ENCODE measurements at places on chromosomes 16 and 17.

GRCh38 chr16:47143677-47144558 lies at the start of gene NETO2:
Gene NETO2, minus strand, starts transcription at chr16:47143945. Its CDS starts 333 bp downstream, at chr16:47143612.
- peak; percentile 38 for DNase-seq

GRCh38 chr17:60601447-60602384 lies 1.7 kb downstream of the PPM1D start:
- peak; percentile 75 for DNase-seq

DNA sequence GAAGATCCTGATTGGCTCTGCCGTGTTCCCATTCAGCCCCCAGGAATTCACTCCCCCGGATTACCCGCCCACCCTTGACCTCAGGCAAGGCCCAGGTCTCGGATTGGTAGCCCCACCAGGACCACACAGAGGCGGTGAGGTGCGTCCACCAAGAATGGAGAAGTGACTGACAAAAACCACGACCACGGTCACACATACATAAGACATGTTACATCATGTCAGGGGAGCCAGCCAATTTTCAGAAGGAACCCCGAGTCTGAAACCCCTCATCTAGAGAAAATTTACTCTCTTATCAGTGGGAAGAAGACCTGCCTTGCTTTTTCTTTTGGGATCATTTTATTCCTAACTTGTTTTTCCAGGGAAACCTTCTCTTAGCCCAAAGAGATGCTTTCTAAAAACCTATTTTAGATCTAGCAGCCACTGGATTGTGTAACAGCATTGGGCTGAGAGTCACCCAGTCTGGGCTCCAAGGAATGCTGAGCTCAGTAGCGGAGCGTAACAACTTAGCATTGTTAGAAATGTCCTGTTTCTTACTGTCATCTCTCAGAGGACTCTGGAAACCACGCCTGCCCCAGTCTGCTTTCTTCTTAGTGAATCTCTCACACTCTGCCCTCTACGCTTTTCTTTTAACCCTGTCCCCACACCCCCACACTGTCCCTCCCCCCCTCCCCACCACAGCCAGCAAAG lies 164.1 kb downstream of the CMIP start:
- DNase-seq, result peak; percentile 83

DNA sequence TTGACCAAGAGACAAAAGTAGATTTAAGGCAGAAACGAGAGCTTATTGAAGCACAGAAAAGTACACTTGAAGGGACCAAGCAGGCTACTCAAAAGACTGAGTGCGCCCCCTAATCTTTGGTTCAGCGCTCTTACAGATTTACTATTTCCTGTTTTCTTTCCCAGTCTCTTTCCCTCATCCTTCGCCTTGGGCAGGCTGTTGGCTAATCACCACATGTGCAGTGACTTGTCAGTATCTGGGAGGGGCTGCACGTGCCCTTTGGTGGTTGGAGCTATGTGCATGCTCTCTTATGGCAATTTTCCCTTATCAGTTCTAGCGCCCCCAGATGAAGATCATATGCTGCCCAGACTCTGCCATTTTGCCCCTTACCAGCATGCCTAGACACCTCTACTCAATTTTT lies 35.4 kb upstream of the SHISA6 start:
- no peak for DNase-seq

DNA sequence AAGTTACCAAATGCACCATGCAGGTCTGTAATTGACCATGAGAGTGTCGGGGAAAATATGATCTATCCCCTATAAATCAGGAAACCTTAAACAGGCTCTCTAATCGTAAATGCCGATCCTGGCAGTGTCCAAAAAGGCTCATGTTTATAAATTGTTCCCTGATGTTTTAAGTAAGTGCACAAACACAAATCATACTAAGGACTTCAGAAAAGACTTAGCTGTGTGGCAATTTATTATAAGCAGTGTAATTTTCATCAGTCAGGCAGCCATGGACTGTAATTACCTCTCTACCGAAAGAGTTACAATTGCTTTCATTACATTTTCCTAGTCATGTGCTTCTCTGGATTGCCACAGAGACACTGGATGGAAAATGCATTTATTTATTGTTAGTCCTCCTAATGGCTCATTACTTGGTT lies 73.4 kb upstream of the COX10 start:
- no peak for DNase-seq

DNA sequence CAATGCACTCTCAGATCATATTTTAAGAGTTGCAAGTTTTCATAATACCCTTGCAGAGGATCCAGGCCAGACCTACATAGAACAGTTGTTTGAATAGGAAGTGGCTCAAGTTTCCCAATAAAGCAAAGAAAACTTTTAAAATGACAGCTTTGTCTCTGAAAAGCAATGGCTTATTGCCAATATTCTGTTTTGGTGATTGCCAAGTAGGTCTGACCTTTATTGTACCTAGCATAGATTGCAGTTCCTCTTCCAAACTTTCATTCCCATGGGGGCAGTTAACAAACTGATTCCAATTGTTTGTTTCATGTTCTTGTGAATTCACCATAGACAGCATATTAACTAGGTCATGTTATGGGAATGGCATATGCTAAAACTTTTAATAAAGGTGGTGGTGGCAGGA lies 664.6 kb upstream of the CA10 start:
- no peak for DNase-seq

DNA sequence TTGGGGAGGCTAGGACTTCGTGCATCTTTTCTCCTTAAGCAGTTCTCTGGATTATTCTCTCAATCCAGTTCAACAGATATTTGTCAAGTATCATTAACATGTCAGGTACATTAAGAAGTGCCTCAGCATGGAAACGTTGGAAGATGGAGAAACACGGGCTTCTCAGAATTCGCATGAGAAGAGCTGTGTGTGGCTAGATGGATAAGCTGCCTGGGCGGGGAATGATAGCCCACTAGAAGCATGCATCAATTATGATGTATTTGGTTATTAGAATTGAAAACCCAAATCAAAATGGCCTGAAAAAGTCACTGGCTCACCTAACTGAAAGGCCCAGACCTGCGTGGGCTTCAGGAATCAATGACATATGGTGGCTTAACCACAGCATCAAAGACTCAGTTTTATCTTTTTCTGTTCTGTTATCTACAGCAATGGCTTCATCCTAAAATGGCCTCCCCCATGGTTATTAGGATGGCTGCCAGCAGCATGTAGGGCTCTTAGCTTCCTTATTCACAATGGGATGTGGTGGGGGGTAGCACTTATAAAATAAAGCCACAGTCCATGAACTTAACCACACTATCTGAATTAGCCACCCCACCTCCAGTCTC lies 43.9 kb downstream of the MMD start:
- no peak for DNase-seq

DNA sequence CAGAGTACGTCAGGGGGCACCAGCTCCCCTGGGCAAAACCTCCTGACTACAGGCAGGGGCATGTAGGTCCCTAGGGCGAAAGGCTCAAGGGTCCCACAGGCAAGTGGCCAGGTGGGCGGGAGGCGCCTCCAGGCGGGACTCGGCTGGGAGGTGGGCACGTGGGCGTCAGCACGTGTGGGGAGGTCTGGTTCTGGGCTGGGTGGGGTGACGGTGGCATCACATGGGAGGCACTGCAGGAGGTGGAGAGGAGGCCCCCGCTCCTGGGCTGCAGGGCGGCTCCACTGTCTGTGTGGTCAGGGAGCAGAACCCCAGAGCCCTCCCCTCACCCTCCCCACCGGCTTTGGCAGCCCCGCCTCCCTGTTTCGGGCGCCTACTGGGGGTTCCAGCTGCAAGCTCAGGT lies 52.7 kb downstream of the ACTG1 start:
- DNase-seq, result no peak

- no peak for DNase-seq
Observed at GRCh38 chr17:44610871-44611270, 45.4 kb upstream of the MEIOC start.

DNA sequence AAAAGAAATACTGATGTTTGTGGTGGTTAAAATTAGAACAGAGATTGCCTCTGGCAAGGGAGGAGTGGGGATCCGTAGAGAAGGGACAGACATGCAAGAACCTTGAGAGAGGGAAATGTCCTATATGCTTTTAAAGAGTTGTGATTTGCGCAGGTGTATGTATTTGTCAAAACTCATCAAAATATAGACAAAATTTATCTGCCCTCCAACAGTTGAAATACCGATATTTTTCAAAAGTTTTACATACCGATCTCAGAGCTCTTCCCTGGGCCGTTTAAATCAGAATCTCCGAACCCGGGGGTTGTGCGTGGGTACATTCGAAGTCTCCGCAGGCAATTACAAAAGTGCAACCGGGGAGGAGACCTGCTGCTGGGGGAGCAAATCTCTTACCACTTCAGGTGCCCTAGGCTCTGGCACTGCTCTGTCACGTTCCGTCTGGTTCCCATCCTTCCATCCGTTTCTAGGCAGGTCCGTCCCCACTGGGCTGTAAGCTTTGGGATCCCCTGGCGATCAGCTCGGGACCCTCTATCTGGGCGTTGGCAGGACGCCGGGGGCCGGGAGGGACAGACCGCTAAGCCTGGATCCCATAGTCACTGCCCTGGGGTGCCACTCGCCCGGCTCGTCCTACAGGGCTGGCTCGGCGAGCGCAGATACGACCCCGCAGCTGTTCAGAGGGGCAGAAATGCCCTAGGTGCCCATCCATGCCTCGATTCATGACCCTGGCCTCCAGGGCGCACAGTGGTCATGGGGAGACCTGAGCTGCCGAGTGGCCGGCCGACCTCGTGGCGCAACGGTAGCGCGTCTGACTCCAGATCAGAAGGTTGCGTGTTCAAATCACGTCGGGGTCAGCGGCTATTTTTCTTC lies 4.2 kb downstream of the BORCS6 start:
- peak; percentile 88 for DNase-seq

DNA sequence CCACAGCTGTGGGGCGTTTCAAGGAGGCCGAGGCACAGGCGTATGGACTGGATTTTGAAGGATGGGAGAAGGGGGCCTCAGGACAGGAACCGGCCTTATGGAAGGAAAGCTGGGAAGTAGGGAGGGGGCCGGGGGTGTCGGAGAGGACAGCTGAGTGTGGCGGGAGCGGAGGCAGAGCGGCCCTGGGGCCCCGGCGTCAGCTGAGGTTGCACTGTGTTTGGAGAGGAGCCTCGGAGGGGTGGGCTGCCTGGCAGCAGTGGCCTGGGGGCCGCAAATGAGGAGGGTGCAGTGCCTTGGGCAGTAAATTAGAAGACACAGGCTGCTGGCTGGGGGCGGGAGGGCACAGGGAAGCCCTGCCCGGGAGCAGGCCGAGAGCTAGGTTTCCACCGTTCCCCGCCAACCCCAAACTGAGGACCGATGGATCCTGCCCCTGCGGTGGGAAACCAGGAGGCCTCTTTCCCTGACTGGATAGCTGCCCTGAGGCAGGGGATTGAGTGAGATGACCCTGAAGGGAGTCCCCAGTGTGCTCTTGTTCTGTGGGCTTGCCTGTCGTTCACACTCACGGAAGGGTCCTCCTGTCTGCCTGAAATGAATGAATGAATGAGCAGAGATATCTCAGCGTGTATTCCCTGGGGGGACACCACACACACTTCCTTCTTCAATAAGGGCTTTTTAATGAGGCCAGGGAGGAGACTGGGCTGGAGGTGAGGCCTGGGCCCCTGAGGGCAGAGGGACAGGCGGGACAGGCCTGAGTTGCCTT lies 18.4 kb downstream of the FOXJ1 start:
- no peak for DNase-seq

DNA sequence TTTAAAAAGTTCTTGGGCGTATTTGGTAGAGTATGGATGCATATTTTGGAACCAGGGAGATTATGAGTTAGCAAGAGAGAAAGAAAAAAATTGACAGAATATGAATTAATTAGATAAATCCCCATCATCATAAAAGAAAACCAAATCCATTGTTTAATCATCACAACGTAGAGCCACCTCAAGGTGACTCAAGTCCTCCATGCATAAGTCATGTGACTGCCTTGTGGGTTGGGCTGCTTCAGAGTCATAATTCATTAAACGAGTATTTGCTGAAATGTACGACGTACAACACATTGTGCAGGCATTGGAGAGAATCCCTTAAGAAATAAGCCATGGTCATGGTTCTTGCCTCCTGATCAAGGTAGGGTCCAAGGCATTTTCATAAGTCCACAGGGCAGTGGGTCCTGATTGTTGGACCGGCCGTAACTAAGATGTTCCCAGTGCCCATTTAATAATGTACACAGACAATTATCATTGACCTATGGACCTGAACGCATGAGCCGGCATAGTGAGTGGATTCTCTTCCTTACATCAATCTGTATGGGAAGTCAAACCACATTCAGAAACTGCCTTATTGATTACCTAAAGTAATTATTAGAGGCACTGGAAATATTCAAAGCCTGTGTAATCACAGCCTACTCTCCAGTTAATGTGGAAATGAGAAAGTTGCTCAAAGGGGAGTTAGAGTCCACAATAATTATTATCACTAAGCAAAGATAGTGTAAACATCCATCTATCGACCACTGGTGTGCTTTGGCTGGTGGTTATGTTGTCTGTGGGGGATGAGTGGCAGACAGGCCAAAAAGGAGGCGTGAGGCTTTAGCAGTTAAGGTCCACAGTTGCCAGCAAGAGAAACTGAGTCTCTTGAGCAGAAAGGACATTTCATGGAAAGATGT lies 165.4 kb downstream of the PITPNC1 start:
- DNase-seq, result no peak

GRCh38 chr17:29514792-29515191 lies 52.0 kb downstream of the ABHD15 start:
- no peak for DNase-seq

GRCh38 chr16:65936096-65936495 lies 430.4 kb upstream of the CDH5 start:
- no peak for DNase-seq

DNA sequence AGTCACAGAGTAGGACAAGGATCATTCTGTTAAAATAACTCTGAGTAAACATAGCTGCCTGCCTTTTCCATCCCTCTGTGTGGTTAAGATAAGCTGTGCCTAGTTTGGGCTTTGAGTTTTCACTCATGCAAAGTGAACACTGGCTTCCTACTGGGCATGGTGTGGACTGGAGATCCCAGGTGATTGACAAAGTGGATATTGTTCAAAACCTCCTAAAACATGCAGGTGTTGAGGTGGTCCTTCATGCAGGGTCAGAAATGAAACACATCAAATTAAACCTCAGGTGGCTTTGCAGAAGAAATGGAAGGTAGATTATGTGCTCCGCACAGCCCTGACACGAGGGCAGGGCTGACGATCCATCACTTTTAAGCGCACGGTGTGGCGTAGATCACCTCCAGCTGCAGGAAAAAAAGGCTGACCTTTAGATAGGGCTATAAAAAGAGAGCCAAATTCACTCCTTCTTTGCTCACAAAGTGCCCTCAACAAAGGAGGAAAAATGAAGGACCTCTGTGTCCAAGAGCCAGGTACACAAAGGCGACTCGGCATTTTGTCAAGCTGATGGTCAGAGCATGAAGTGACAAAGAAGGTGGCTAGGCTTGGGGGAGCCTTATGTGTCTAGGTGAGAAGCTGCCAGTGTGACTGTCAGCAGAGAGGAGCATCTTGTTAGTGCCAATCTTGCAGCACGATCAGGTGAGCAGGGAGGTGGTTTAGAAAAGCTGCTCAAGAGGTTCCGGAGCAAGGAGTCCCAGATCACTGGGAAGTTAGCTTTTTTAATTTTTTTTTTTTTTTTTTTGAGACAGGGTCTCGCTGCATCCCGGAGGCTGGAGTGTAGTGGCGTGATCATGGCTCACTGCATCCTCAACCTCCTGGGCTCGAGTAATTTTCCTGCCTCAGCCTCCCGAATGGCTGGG lies 19.9 kb upstream of the ITPRIPL2 start:
- no peak for DNase-seq
